Fibroblast of lung (primary cell): ENCODE measurements at places on chromosomes 4 and X. TPM values are rescaled to one million over a fixed set of nuclear protein-coding genes. Genes with fewer than 3 reads are reported as not detected.

The LONRF3 gene
- polyA plus RNA-seq: 0.03 TPM in 1 of 2 replicates, not detected in the other

The TRAM1L1 gene
- polyA plus RNA-seq: 3.3 and 5.2 TPM in 2 replicates

The CLDN2 gene
- 0.02 TPM in 1 of 2 replicates, not detected in the other for polyA plus RNA-seq

The ENPP6 gene
- polyA plus RNA-seq: 0.12 and 0.33 TPM in 2 replicates

The CTAG2 gene
- not detected in 2 replicates for polyA plus RNA-seq

The SERPINA7 gene
- polyA plus RNA-seq: not detected in 2 replicates

The DMP1 gene
- polyA plus RNA-seq: not detected in 2 replicates

The FOXR2 gene
- polyA plus RNA-seq: not detected in 2 replicates

The RHOXF2B gene
- 0.02 TPM in 1 of 2 replicates, not detected in the other for polyA plus RNA-seq

The LETM1 gene
- 15.8 and 23.6 TPM in 2 replicates for polyA plus RNA-seq

The TKTL1 gene
- not detected in 2 replicates for polyA plus RNA-seq

The TKTL2 gene
- not detected in 2 replicates for polyA plus RNA-seq

The FATE1 gene
- polyA plus RNA-seq: not detected in 2 replicates

The TEX11 gene
- not detected in 2 replicates for polyA plus RNA-seq

The IRS4 gene
- polyA plus RNA-seq: 0.02 TPM in 1 of 2 replicates, not detected in the other

The CT45A1 gene
- polyA plus RNA-seq: not detected in 2 replicates

The MEPE gene
- not detected in 2 replicates for polyA plus RNA-seq

The IL9R gene
- polyA plus RNA-seq: not detected in 2 replicates

The PNMA6F gene
- polyA plus RNA-seq: not detected in 2 replicates

The SPANXN4 gene
- not detected in 2 replicates for polyA plus RNA-seq

The SOD3 gene
- 17.2 and 19.6 TPM in 2 replicates for polyA plus RNA-seq

The BANK1 gene
- polyA plus RNA-seq: 0.20 and 0.37 TPM in 2 replicates

The HSFX3 gene
- not detected in 2 replicates for polyA plus RNA-seq

The ARMCX4 gene
- 3.0 and 3.4 TPM in 2 replicates for polyA plus RNA-seq

The CORIN gene
- polyA plus RNA-seq: 4.2 and 22.2 TPM in 2 replicates

The UTP14A gene
- polyA plus RNA-seq: 15.6 and 20.3 TPM in 2 replicates

The CLDN34 gene
- polyA plus RNA-seq: not detected in 2 replicates

The SPANXA2 gene
- polyA plus RNA-seq: not detected in 2 replicates

The FHDC1 gene
- 0.06 and 0.14 TPM in 2 replicates for polyA plus RNA-seq

The FABP2 gene
- not detected in 2 replicates for polyA plus RNA-seq

The ODAPH gene
- not detected in 2 replicates for polyA plus RNA-seq

The TDO2 gene
- polyA plus RNA-seq: 0.09 and 0.26 TPM in 2 replicates

The MPC1L gene
- not detected in 2 replicates for polyA plus RNA-seq

The CNKSR2 gene
- 0.16 and 0.53 TPM in 2 replicates for polyA plus RNA-seq

The SPATA18 gene
- 7.2 and 11.5 TPM in 2 replicates for polyA plus RNA-seq

The XAGE5 gene
- polyA plus RNA-seq: not detected in 2 replicates

The CYBB gene
- polyA plus RNA-seq: not detected in 2 replicates

The F8A3 gene
- 0.27 TPM in 1 of 2 replicates, not detected in the other for polyA plus RNA-seq

The PAGE4 gene
- polyA plus RNA-seq: not detected in 2 replicates

The HS6ST2 gene
- polyA plus RNA-seq: 0.01 and 0.02 TPM in 2 replicates

The CTSO gene
- polyA plus RNA-seq: 13.7 and 47.3 TPM in 2 replicates

The DGAT2L6 gene
- polyA plus RNA-seq: not detected in 2 replicates

The MGAT4D gene
- not detected in 2 replicates for polyA plus RNA-seq

The TREX2 gene
- 0.08 TPM in 1 of 2 replicates, not detected in the other for polyA plus RNA-seq

The BMPR1B gene
- polyA plus RNA-seq: 0.23 and 0.45 TPM in 2 replicates

The HTR2C gene
- polyA plus RNA-seq: not detected in 2 replicates
